ENCODE measurements at places on chromosomes 12 and 14. TPM values are rescaled to one million over a fixed set of nuclear protein-coding genes. Genes with fewer than 3 reads are reported as not detected.

RHOJ gene
- not detected for total RNA-seq

ESYT1 gene
- 154 TPM for total RNA-seq

TOMM20L gene
- total RNA-seq: not detected

TMEM132D gene
- not detected for total RNA-seq

EXOC3L4 gene
- not detected for total RNA-seq

AKAP6 gene
- total RNA-seq: 1.0 TPM

Measured in activated T-helper 2 cell treated with anti-CD3 and anti-CD28 coated beads, Interferon-gamma antibody, Interleukin-2, Interleukin-4, amounts not matched to agents 10 μg/mL and 5 μg/mL and 100 μg/mL, durations not matched to agents 14 hours and 24 hours and 36 hours (primary cell).